Head of caudate nucleus (tissue), 42 donors: ENCODE measurements at places on chromosomes 16 and 17.

DNA sequence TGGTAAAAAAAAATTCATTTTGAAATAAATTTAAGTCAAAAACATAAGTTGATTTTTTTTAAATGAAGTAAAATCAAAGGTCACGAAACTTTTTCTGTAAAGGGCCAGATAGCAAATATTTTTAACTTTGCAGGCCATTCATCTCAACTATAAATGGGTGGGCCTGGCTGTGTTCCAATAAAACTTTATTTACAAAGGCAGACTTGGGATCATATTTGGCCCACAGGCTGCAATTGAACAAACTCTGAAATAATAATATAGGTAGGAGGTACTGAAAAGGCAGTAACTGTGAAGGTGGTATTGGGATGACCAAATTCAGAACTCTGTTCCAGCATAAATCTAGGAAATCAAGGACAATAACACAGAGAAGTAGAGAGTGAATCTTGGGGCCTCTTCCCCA lies 12.2 kb upstream of the EMP2 start:
- no peak for DNase-seq

- no peak for DNase-seq
Observed at GRCh38 chr17:28528327-28529012, 22.3 kb downstream of the FOXN1 start.

GRCh38 chr16:269061-269796 lies 6.5 kb downstream of the RGS11 start:
- no peak for DNase-seq

DNA sequence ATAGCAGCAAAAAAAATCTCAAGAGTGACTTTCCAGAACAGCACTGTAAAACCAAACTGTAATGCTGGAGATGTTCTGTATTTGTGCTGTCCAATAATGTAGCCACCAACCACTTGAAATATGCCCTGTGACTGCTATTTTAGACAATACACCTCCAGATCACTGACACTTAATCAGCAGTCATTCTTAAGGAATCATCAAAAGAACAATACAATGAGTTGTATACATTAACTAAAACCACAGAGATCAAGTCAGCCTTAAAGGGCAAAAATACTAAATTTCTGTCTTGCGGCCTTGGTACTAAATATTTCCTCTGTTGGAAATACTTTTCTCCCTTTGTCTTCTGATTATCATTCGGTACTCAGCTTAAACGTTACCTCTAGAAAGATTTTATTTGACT lies 33.6 kb upstream of the ANKFY1 start:
- DNase-seq = no peak

DNA sequence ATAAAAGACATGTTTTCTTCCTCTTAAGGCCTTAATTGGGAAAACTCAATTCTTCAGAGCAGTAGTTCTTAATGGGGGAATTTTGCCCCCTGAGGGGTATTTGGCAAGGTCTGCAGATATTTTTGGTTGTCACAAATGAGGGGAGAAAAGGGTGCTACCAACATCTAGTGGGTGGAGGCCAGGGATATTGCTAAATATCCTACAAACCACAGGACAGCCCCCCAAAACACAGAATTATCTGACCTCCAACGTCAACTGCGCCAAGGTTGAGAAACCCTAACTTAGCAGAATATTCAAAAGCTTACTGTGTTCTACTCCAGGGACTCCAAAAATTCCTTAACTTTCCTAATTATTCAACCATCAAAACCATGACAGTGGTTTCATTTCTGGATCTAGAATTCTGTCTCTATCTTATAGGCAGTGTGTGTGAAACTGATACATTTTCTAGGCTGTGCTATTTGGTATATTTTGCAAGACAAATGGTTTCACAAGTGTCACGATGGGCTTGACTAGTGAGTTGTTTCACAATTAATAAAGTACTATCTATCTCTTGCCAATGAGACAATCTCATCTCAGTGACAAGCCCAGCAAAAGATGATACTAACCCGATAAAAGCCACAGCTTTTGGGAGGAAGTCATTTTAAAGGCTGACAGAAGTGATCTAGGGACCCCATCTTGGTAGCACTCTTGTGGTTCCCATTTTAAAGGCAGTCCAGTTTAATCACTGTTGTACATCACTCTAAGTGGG lies 14.7 kb downstream of the TXNDC11 start:
- DNase-seq = no peak

- no peak for DNase-seq
Observed at GRCh38 chr16:68234188-68235107, 1.5 kb downstream of the ESRP2 start.

DNA sequence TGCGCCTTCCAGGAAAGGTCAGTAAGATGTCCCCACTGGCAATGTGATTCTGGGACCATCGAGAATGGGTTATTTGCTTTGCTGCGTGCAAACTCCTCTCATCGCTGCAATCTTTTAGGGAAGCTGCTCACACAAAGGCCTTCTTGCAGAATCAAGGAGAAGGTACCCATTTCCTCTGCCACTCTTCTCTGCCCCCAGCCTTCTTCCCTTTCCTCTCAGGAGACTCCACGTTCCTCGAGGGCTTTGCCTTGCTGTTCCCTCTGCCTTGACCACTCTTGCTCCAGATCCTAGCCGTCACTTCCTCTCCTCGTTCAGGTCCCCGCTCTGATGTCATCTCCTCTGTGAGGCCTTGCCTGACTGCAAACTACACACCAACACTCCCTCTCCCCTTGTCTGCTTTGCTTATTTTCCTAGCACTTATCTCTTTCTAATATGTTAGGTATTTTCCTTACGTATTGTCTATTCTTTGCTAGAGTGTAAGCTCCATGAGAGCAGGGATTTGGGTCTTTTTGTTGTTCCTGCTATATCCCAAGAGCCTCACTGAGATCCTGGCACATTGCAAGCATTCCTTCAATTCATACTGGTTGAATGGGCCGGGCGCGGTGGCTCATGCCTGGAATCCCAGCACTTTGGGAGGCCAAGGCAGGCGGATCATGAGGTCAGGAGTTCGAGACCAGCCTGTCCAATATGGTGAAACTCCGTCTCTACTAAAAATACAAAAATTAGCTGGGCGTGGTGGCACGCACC lies 5.3 kb upstream of the CRK start:
- DNase-seq = no peak

DNA sequence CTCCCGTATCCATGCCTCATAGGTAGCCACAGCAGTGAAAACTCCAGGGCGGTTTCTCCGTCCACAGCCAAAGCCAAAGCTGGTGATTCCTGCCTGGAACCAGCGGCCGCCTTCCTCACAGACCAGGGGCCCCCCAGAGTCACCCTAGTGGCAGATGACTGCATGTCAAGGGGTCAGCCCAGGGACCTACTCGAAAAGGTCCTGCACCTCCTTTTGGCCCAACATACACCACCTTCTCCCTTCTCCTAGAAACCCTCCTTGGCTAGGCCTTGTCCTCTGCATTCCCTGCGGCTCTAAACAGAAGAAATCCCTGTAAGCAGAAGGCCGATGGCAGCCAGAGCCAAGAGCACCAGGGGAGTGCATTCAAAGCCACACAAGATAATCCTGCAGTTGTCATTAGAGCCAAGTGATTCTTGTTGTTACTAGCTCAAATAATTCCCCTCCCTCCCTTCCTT lies 6.1 kb downstream of the PRSS36 start:
- DNase-seq = no peak

- DNase-seq = no peak
Observed at GRCh38 chr17:82041144-82041814, 3.8 kb upstream of the DCXR start.

- no peak for DNase-seq
Observed at GRCh38 chr17:12566291-12566690, 99.4 kb upstream of the MYOCD start.

GRCh38 chr17:49952209-49952911 lies 16.6 kb upstream of the DLX4 start:
- peak; percentile 58 for DNase-seq

DNA sequence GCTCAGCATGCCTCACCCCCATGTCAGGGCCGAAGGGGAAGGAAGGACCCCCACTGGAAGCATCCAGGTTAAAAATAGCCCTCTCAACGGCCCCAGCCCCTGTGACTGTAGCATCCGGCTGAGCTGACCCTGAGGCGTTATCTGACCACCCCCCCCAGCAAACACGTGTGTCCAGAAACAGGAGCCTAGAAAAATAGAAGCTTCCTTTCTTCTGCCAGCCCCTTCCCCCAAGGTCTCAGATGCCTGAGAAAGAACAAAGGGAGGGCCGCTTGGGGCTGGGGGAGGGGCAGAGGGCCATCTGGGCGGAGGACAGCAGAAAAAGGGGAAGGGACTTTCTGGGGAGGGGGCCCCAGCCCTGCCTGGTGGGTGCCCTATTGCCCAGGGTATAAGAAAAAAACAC lies 55.8 kb downstream of the ACTG1 start:
- DNase-seq = no peak

DNA sequence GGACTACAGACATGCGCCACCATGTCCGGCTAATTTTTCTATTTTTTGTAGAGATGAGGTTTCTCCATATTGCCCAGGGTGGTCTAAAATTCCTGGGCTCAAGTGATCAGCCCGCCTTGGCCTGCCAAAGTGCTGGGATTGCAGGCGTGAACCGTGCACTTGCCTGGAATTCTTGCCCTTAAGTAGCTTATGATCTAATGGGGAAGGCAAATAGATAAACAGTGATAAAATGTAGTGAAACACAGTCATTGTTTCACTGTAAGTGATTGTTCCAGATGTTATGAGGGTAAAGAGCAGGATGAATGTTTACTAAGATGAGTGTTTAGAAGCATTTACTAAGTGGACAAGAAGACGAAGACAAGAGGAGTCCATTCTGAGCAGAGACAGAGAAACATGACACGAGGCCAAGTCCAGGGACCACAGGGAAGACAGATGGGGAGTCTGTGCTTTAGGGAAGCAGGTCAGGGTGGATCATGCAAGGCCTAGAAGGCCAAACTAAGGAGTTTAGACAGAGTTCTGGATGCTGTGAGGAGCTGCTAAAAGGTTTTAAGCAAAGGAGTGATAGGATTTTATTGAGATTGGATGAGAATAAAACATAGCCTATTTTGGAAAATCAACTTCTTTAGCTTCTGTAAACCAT lies 36.9 kb downstream of the YPEL2 start:
- no peak for DNase-seq

DNA sequence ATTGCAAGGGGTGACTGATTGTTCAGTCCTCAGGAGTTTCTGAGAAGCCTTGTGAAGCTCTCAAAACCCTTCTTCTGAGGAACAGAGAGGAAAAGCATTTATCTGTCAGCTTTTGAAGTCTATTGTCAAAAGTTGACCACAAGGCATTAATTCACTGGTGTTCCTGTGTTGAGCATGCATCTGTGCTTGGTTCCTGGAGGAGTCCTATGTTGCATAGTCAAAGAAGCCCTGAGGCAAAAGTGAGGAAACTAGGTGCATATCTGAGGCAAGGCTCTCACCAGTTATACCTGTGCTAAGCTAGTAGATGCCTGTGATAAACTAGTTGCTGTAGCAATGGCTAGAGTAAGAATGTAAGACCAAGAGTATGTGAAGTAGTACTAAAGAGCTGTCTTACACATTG lies 1.8 kb upstream of the HEATR6 start:
- DNase-seq = no peak

DNA sequence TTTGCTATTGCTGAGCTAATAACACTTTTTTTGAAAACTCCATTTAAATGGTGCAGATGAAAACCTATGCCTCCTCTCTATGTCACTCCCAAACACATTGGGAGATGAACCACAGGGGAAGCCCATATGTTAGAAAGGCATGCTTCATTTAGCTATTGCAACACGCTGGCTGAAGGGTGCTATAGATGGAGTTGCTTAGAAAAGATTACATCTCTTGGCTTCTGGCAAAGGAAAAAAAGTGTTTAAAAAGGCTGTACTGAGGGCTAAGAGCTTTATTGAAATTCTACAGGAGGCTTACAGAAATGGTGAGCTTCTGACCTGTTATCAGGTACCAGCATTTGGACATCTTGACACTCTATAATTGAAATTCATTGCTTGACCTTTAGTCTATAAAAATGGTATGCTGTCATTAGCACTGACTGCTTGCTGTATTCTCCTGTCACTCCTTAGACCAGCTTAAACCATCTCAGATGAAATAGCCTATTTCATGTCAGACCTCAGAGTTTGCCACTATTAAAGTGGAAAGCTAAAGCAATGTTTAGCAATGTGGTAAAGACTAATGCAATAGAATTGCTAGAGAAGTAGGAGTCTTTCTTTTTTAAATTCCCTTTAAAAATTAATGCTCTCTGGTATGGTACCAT lies 503.9 kb downstream of the CDH11 start:
- no peak for DNase-seq

GRCh38 chr17:49875685-49876084 lies 27.8 kb upstream of the TAC4 start:
- DNase-seq = no peak

- DNase-seq = no peak
Observed at GRCh38 chr17:15945527-15946191, 729 bp downstream of the ADORA2B start.

- DNase-seq = peak; percentile 10
Observed at GRCh38 chr16:56275076-56275475, 83.8 kb downstream of the GNAO1 start.
